ENCODE measurements at places on chromosomes 6 and 20.

DNA sequence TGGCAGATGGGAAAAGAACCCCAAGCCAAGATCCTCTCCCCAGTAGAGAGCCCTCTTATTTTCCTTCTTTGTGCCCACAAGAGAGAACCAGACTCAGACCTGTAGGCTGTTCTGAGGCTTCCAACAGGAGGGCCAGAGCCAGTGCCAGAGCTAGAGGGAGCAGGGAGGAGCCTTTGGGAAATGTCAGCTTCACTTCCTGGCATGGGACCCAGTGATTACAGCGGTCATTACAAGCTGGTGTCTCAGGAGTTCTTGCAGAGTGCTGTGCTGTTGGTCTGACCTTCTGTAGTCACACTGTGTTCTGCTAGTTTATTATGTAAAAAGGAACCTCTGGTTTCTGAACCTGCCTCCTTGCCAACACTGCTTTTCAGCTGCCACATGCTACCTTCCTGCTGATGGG, 38.9 kb downstream of the STK35 start:
- DNase-seq: no peak

DNA sequence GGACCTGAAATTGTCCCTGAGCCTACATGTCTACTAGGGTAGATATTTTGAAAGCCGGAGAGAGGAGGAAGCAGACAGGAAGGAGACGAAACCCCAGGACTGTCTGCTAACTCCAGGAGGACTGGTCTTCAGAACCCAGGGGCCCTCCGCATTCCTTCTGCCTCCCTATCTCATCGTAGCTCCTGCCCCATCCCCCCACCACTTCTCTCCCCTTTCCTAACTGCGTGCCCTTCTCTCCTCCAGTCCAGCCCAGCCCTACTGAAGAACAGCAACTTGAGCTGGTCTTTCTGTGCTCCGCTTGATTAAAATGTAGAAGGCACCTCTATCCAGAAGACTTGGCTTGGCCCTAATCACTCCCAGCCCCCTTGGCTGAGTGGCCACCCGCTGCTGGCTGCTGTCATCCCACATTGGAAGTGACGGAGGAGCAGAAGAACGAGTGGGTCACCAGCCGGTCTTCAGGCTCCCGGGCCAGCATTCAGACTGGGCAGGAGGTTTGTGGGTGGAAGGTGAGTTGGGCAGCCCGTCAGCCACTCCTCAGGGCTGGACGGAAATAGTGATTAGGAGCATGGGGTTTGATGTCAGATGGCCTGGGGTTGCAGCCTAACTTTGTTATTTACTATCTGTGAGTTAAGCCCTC, 28.8 kb upstream of the ANGPT4 start:
- DNase-seq: no peak

DNA sequence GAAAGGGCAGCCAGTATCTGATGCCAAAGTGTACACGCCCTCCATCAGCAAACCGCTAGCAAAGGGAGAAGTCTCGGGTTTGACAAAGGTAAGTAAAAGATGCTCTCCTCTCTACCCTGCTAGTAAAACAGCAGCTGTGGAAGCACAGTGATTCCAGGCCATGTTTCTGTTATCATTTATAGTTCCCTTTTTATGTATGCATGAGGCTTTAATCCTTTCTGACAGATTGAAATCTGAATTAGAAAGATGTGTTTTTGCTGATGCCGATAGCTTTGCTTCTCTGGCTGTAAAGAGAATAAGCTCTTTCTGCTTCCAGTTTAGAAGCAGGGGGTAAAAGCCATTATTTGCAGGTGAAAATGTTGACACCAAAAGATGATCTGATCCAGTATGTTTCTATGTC, 392.4 kb upstream of the SOX4 start:
- no peak for DNase-seq

DNA sequence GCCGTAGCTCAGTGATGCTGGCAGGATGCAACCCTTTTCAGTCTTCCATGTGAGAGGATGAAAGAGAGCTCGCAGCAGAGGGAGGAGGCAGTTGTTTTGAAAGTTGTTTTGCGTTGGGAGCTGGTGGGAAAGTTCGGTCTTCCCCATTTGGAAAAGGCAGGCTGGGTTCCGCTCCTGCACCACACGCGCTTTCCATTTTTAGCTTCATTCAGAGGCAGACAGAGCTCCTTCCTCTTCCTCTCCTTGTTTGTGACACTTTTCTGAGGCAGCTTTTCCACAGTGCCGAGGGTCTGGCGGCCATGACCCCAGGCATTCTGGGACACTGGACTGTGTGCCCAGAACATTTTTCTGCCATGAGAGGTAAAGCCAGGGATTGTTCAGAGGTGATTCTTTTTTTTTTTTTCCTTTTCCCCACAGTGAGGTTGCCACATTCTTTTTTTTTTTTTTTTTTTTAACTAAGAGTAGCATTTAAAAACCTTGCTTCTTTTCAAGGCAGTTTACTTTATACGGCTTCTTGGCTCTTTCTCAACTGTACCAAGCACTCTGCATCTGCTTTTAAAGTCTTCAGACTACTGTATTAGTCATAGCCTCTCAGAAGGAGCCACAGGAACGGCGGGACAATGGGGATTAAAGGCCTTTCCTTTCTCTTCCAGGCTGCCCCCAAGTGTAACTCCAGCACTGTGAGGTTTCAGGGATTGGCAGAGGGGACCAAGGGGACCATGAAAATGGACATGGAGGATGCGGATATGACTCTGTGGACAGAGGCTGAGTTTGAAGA, 1.6 kb downstream of the PRDM1 start:
- DNase-seq: no peak

GRCh38 chr20:19658137-19658536, 99.9 kb upstream of the RIN2 start:
- no peak for DNase-seq

- DNase-seq: no peak
Measured at GRCh38 chr6:142361345-142361744, 59.5 kb downstream of the ADGRG6 start.

GRCh38 chr6:146682919-146683318, 84.1 kb downstream of the ADGB start:
- DNase-seq: no peak

DNA sequence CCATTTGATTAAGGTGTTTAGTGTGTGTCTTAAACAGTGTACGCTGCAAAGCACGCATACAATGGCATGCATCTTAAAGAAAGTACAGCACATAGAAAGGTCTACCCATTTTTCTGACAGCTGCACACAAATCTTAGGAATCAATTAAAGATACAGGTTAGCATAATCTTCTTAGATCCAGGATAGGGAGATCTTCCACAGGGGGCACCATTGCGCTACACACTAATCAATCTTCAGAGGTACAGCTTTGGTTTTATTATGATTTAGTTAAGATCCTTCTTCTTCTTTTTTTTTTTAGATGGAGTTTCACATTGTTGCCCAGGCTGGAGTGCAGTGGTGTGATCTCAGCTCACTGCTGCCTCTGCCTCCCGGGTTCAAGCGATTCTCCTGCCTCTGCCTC, 63.7 kb upstream of the BEND3 start:
- DNase-seq: no peak

- DNase-seq: no peak
Measured at GRCh38 chr6:64040113-64040512, 404.5 kb downstream of the PHF3 start.

DNA sequence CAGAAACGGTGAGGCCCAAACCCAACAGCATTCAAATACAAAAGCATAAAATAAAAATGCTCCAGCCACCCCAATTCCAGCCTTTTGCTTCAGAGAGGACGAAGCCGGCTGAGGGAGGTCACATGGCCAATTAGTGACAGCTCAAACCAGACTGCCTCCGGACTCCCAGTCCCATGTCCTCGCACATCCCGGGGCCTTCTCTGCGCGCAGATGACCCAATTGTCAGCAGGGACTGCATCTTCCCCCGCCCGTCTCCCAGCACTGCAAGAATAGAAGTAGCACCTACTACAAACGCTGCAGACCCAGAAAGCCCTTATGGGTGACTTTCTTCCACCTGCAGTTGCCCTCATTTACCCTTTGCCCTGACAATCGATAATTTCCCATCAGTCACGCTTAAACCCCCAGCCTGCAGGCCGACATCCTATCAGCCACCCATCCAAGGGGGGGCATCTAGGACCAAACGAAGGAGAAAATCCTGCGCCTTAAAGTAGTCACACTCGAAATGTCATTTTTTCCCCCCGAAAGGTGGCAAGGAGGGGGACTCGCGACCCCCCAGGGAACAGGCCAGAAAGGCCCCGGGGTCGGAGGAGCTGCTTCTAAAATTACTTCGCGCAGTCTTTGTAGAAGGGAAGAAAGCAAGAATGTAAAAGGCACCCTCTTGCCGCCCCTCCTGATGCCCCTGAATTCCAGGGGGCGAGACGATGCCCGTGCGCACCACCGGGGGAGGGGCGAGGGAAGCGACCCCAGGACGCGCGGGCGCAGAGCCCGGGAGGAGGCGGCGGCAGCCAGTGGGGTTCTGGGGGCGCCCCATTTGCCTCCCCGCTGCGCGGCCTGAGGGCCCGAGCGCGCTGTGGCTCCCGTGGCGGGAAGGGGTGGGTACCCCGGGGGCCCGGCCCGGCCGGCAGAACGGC, 792 bp downstream of the SLC23A2 start:
- DNase-seq: peak; percentile 15

DNA sequence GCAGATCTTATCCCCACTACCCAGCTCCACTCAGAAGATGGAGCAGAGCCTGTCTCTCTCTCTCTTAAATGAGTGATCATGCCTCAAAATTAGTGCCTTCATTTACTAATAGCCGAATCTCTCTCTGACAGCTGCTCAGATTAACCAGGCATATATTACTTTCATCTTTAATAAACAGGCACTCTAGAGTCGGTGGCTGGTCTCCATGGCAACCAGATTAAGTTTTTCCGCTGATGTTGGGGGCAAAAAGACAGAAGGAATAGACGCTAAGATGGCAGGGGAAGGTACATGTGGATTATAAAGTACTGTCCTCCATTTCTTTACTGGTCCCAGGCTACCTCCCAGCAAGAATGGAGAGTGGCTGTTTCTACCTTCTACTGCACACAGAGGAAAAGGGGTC, 121.6 kb downstream of the QRSL1 start:
- no peak for DNase-seq

- DNase-seq: no peak
Measured at GRCh38 chr6:20302702-20303251, 90.5 kb upstream of the MBOAT1 start.

- DNase-seq: no peak
Measured at GRCh38 chr6:136015531-136015930, 164.0 kb downstream of the PDE7B start.

- DNase-seq: no peak
Measured at GRCh38 chr6:138805016-138805765, 9.3 kb downstream of the ECT2L start.

DNA sequence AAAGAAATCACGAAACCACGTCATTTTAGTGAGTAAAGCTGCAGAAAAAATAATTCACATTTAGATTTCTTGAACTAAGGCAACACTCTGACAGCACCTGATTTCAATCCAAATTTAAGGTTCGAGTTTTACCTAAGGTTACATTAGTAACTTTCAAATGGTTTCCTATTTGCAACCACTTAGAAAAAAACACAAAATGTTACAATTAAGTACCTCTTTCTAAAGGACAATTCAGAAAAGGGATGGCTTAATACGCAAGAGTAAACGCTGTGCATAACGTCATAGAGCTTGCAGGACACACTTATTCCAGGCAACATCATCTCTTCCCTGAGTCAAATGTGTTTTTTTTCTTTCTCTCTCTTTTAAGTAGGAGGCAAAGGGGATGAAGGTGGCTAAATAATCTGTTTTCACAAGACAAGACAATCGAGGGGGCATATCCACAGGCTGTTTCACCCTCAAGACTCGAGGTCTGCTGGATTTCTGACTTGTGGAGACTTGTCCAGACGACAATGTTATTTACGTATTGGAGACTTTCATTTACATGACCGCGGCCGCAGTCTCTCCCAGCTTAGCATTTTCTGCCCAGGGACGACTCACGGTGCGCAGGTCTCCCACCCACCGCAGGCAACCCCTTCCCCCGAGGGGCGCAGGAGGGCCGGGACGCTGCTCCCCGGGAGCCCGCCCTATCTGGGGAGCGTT, 86.0 kb downstream of the SESN1 start:
- DNase-seq: no peak

DNA sequence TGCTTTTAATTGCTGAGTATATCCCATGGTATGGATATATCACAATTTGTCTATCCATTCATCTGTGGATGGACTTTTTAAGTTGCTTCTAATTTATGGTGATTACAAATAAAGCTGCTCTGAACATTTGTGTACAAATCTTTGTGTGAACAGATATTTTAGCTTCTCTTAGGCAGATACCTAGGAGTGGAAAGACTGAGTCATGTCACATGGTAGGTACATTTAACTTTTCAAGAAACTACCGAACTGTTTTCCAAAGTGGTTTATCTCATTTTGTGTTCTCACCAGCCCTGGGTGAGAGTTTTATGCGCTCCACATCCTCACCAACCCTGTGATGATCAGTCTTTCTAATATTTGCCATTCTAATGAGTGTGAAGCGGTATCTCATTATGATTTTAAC, 31.0 kb upstream of the ZNFX1 start:
- no peak for DNase-seq

DNA sequence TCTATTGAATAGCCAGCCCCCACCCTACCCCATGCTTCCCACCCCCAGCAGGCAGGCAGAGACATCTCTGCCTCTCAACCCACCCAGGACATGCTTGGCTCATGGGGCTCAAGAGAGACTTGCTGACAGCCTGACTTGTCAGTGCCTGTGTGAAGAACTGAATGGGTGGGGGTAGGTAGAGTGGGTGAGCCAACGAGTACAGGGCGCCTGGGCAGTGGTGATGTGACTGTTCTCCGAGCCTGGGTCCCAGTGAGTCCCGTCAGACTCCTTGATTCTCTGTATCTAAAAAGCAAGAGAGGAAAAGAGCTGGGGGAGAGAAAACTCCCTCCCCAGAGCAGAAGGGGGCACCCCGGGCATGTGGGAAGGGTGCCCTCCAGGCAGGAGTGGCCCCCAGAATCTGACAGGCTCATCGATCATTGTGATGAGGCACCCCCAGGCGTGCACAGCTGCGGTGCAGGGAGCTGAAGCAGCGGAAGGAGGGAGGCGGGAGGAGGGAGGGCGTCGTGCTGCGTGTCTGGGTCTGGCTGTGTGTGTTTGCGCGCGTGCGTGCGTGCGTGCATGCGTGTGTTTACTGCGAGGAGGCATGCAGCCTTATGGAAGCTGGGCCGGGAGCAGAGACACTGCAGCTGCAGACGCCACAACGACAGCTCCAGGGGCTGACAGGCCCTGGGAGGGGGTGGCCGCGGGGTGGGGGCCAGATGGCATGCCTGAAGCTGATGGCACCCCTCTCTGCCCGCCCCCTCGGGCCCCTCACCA, 40.2 kb downstream of the FOXP4 start:
- DNase-seq: no peak

Measured in endothelial cell (in vitro differentiated cells).